ENCODE measurements at places on chromosomes 11 and 22.

GRCh38 chr11:3920148-3920852, 64.8 kb downstream of the STIM1 start:
- peak; percentile 78 for DNase-seq

DNA sequence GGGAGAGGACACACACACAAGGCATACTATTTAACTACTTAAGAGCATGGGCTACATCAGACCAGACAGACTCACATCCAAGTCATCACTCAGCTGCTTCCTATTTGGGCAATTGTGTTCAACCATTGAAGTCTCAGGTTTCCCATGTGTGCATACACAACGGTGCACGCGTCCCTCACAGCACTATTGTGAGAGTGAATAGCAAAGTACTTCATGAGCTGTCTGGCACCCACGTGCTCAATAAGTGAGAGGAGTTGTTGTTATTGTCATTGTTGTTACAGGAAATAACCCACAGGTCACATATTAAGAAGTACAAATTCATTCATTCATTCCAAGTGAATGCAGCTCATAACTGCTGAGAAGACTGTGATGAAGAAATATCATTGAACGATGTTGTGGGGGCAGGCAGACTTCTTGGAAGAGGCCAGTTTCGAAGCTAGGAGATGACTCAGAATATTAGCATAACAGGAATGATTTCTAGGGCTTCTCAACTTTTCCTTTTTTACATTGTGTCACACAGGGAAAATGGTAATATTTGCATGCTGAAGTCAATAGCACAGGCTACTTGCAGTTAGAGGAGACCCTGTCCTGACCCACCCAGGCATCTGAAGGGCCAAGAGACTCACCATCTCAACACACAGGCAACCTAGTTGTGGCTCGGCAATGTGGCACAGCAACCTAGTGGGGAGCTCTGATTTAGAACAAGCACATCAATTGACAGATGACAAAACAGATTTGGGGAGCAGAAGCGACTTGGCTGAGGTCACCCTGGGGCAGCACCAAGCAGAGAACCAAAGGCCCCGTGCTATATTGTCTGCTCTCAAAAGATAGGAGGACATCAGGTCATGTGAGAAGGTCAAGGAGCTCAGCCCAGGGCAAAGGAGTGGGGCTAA, 606.0 kb downstream of the BUD13 start:
- DNase-seq = no peak

- no peak for DNase-seq
Measured at GRCh38 chr11:125036933-125037332, 26.2 kb upstream of the SLC37A2 start.

GRCh38 chr11:118657709-118658428, 21.6 kb downstream of the TREH start:
- DNase-seq = no peak

- DNase-seq = no peak
Measured at GRCh38 chr11:129996113-129996870, 6.3 kb downstream of the PRDM10 start.

GRCh38 chr22:36977401-36977861, 41.8 kb downstream of the TST start:
- peak; percentile 85 for DNase-seq

DNA sequence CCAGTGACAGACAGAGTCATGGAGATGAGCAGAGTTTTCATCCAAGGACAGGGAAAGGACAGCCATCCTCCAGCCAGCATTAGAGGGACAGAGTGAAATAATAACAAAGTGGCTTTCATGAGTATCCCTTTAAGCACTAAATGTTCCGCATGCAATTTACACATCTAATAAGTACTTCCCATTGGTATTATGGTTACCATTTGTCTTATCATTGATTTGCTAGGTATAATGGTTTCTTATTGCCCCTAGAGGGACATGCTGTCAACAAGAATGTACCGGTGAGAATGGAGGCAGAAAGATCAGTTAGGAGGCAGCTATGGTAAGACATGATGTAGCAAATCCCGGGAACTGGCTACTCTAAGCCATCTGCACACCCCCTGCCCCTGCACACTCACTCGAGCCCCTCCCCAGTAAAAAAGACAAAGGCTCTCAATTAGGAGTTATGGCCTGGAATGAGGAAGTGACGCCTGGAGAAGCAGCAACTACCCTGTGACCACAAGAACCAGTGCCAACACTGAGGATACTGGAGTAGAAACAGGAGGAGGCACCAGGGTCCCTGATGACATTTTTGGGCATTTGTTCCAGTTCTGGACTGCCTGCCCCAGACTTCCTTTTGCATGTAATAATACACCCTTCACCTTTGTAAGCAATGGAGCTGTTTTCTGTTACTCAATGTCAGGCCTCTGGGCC, 30.2 kb upstream of the HMGXB4 start:
- DNase-seq = no peak

- DNase-seq = no peak
Measured at GRCh38 chr11:58142761-58143160, 17.4 kb upstream of the OR9I1 start.

DNA sequence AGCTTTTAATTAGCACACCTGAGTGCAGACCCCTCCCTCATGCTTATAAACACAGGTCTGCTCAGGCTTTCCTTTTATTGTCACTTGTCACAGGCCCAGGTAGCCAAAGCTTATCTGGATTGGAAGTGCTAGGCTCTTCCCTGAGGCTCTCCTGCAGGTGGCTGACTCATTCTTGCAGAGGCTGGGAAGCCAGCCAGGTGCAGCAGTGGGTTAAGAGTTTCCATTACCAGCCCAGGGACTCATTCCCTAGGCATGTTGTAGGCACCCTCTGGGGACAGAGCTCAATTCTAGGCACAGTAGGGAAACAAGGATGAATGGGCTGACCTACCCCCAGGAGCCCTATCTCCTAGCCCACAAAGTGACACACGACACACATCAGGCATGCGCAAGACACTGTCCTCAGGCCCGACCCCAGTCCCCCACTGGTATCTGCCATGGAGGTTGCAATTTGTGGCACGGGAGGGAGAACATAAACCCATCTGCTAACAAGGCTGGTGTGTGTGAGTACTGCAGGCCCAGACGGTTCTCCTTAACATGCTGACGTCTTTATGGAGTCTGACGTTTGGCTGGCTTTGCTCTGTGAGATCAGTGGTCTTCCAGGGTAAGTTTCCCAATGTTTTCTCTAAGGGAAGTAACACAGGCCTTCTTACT, 94.2 kb downstream of the ABTB2 start:
- no peak for DNase-seq

- DNase-seq = no peak
Measured at GRCh38 chr11:65524014-65524740, 706 bp upstream of the SCYL1 start.

GRCh38 chr11:72613977-72614376, 60.2 kb downstream of the PDE2A start:
- no peak for DNase-seq

- no peak for DNase-seq
Measured at GRCh38 chr11:69497221-69497787, 15.8 kb downstream of the LINC01488 start.

- DNase-seq = no peak
Measured at GRCh38 chr11:57474017-57474802, 13.9 kb downstream of the RTN4RL2 start.

- DNase-seq = no peak
Measured at GRCh38 chr11:124193221-124194010, 10.3 kb downstream of the OR10D3 start.

DNA sequence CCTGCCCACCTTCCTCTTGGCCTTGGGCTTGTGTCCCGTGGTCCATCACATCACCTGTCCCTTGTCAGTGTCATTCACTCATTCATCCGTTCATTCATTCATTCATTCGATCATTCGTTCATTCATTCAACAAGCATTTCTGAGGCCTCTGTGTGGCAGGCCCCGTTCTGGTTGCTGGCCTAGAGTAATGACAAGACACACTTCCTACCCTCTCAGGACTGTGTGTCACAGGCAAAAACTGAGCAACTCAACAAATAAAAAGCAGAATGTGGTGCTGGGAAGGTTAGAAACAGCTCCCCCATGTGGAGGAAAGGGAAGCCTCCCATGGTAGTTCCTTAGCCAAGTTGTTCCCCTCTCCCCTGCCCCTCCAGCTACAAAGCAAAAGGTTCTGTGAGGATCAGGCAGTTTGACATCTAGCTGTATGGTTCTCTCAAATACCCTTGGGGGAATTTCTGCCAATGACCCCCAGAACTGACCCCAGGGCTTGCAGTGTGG, 1.6 kb upstream of the OMP start:
- DNase-seq = no peak

- DNase-seq = no peak
Measured at GRCh38 chr22:27440304-27440865, 361.2 kb downstream of the MN1 start.

DNA sequence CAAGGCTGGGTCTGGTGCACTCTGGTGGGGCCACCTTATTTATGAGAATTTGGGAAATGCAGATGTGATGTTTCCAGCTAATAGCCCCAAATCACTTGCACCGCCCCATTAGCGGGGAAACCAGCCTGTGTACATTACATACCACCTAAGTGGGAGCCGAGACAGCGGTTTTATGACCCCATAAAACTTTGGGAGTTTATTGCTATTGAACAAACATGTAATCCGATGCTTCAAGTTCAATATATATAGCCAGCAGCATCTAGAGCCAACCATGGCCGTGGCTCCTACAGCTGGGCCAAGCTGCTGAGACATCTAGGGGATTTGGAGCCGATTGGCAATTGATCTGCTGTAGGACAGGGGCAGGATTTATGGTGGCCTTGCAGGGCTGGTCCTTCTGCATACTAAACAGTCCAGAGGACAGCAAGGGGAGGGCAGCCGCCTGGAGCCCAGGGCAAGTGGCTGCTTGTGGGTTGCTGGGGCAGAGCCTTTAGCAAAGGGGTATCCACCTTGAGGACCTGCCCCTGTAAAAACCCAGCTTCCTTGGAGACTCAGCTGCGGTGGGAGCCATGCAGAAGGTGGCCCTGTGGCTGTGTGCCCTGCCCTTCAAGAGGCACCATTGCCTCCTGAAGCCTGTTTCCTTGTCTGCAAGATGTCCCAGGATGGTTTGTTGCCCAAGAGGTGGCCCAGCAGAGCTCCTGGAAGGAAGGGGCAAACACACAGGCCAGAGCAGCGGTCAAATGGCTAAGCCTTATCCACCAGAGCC, 47.9 kb upstream of the CCDC188 start:
- DNase-seq = no peak

GRCh38 chr22:47167056-47167455, 404.6 kb downstream of the TBC1D22A start:
- no peak for DNase-seq

DNA sequence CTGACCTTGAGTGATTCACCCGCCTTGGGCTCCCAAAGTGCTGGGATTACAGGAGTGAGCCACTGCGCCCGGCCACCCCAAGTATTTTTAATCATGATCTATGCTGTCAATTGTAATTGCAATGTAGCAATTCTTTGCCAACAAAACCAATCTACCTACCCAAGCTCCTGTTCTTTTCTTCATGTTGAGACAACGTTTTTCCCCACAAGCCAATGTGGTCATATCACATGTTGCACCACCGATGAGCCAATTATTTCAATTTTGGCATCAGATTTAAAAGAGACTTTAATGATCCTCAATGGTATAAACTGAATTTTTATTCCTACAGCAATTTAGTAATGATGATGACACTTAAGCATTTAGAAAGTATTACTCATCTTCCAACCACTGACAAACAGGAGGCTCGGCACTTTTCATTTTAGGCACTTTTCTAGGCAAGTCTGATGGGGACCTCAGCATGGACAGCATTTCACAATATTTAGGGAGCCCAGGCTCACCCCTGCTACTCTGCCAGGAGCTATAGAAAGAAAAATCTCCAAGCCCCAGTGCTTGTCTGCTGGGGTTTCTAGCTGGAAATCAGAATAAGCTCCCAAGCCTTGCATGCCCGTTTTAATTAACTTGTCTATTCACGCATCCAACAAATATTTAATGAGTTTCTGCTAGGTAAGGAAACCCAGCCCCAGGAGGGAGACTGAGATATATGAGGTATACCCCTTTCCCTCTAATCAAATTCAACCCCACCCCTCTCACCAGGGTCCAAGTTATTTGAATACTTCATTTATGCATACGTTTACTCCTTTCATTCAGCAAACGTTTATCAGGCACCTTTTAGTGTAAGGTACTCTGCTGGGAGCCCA, 291.4 kb downstream of the ST3GAL4 start:
- no peak for DNase-seq

GRCh38 chr11:103929170-103929903, 107.1 kb upstream of the DDI1 start:
- DNase-seq = no peak

- no peak for DNase-seq
Measured at GRCh38 chr22:37244922-37245722, 1.1 kb upstream of the RAC2 start.

DNA sequence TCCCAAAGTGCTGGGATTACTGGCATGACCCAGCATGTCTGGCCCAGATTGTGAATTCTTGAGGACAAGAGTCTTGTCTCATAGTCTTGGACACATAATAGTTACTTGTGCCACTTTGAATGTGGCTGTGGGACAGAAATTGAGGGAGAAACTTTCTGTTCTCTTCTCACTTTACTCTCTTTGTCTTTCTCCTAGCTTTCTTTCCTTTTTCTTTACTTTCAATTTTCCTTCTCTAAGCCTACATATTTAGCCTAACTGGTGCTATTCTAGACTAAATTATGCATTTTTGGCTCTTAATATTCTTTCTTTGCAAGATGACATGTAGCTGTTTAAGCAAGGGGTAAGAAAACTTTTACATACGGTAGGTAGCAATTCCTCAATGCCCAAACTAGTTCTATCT, 33.2 kb downstream of the HORMAD2 start:
- no peak for DNase-seq

GRCh38 chr11:116707161-116707629, 65.6 kb downstream of the BUD13 start:
- no peak for DNase-seq

DNA sequence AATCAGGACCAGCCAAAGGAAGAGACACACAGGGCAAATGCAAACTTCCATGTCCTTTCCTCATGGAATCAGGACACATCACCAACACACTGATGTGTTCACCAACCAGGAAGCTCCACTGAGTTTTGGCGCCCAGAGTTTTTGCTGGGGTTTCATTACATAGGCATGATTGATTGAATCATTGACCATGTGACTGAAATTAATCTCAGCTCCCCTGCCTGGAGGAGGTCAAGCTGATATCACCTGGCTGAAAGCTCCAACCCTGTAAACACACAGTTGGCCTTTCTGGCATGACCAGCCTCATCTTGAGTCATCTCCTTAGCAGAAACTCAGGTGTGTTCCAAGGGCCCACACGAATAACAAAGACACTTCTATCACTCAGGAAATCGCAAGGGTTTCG, 133.2 kb downstream of the TRIM29 start:
- no peak for DNase-seq

DNA sequence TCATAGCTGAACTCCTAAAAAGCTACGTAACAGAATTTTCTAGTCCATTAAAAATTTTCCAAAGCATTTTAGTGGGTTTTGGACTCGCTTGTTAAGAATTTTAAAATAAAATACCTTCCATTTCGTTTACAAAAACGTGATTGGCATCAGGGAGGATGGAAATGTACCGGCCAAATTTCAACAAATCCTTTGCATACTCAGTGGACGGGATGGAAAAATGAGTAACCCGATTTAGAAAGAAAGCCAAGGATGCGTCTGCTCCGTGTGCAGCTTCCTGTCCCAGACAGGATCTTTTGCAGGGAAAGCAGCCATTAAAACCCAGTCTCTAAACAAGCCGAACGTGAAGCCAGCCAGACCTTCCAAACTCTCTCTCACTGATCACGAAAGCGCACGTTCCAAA, 15.6 kb downstream of the TMEM184B start:
- DNase-seq = no peak

GRCh38 chr11:114832532-114833125, 154.3 kb downstream of the NXPE2 start:
- no peak for DNase-seq

GRCh38 chr11:46916286-46917108, 1.9 kb downstream of the LRP4 start:
- no peak for DNase-seq

Measured in activated CD8-positive, alpha-beta memory T cell treated with anti-CD3 and anti-CD28 coated beads, Interleukin-2, amount 50 U/mL, for 4 hours (primary cell).